ACHN (cell line): ENCODE measurements at places on chromosomes 7 and 10.
A peak's percentile ranks its signal among the peaks of the same experiment; 100 is the strongest.

DNA sequence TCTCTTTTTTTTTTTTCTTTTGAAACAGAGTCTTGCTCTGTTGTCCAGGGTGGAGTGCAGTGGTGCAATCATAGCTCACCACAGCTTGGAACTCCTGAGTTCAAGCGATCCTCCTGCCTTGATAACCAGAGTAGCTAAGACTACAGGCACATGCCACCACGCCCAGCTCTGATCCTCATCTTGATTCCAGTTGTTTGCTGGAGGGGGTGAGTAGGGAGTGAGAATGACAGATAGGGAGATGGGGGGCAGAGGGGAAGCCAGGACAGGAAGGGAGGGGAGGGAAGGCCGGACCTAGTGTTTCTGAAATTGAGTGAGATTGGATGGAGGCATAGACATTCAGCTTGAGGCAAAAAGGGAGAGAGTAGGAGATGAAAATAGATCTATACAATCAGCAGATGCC lies 25.2 kb upstream of the CPXM2 start:
- no peak for DNase-seq

- DNase-seq: no peak
Observed at GRCh38 chr10:8017277-8017676, 37.2 kb upstream of the GATA3 start.

DNA sequence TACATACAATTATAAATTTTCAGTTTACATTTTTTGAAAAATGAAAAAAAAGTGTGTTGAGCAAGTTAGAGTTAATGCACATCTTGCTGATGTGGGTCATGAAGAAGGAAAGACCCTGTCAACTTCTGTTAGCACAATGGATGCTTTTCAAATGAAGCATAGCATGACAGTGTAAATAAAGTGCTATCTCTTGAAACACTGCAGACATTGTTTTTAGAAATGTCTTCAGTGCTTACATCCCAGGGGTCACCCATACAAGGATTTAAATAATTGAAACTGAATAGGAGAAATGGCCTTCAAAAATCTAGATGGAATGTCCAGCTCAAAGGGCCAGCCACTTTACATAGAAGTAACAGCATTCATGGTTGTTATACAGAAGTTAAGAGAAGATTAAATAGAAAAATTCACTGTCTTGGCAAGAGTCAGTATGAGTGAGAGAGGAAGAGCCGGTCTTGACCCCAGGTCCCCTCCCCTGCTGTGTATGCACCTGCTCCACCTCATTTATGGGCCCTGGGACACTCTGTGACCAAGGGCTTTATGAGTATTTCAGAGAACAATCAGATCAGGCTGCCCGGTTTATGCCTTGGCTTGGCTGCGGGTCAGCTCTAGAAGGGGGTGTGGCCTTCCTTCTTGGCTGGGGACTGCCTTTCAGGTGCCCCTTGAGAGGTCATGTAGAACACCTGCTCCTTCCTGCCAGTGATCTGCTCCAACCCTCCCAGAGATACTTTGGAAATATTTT lies 237.7 kb upstream of the TMEM72 start:
- no peak for DNase-seq

DNA sequence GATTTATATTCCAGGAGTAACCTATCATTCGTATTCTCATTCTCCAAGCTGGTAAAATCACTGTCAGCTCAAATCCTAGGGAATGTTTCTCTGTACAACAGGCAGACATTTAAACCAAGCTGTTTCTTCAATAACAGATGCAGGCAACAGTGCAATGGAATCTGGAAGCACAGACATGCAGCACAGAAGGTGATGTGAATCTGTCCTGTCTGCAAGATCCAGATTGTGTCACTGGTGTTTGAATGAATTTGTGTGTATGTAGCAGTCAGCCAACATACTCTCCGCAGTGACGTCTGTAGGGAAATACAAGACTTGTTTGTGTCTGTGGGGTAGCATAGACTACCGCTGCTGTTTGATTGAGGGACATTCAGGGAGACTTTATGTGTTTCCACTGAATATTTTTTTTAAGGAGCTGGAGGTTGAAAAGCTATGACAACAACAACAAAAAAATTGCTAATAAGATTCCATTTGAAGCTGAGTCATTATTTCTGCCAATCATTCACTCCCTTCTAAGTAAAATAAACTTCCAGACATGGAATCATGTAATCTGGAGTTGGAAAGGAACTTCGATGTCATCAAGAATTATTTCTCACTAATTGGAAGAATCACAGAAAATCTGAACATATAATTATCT lies 122.9 kb upstream of the MYO3A start:
- DNase-seq: no peak

DNA sequence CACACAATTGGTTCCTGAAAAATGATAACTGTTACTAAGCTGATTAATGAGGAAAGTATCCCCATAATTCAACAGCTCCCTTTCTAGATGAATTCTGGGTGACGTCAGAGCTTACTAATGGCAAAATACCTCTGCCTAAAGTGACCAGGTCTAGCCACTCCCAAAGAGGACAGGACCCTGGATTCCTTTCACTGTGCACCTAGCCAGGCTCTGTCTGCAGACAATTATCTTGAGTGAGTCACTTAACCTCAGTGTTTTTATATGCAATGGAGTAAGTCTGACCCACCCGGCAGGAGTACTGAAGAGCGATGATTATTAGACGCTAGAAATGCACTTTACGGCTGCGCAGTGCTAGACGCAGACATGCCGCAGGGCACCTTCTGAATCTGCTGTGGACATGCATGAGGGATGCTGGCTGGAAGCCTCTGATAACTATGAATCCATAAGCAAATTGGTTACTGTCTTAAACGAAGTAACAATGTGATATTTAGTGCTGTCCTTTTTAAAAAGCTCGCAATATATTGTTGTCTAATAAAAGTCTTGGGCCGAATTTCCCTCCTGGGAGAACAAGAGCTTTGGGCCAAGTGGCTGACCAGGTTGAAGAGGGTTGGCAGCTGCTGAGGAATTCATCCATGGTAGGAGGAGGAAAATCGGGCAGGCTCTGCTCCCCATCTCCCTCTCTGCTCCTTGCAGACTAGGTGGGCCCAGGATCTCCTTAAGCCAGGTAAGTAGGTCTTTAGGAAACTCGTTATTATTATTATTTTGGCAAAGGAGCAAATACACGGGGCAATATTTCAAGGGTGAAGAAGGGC lies 4.6 kb upstream of the INPP5A start:
- DNase-seq: peak; percentile 84

- no peak for DNase-seq
Observed at GRCh38 chr7:34038816-34039470, 133.6 kb downstream of the BMPER start.

GRCh38 chr10:14032406-14032998 lies 298.2 kb downstream of the FRMD4A start:
- DNase-seq: no peak

GRCh38 chr7:67732898-67733297 lies 736.3 kb downstream of the TYW1 start:
- DNase-seq: no peak

DNA sequence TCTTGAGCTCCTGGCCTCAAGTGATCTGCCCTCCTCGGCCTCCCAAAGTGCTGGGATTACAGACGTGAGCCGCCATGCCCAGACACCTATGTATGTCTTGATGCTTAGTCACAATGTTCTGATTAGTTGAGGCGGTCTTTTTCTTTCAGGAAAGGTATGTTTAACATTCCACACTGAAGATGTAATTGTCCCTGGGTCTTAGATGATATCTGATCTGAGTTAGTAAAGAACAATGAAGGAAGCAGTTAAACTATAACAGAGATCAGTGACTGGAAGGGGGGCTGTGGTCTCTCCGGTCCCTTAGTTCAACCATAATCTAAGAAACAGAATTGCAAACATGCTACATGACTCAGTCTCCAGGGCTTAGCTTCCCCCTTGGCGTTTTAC lies 31.5 kb upstream of the SH2D4B start:
- DNase-seq: peak; percentile 94

DNA sequence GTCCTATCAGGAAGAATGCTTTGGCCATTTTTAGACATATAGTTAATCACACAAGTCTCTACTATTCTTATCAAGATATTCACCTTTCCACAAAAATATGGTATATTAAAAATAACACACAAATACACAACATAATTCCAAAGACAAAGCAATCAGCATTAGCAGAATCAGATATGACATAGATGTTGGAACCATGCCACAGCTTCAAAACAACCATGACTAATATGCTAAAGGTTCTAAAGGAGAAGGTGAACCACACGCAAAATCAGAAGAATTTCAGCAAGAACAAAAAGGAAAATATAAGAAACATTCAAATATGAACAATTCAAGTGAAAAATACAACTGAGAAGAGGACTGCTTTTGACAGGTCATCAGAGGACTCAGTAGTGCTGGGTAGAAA lies 670.2 kb upstream of the SORCS1 start:
- no peak for DNase-seq

DNA sequence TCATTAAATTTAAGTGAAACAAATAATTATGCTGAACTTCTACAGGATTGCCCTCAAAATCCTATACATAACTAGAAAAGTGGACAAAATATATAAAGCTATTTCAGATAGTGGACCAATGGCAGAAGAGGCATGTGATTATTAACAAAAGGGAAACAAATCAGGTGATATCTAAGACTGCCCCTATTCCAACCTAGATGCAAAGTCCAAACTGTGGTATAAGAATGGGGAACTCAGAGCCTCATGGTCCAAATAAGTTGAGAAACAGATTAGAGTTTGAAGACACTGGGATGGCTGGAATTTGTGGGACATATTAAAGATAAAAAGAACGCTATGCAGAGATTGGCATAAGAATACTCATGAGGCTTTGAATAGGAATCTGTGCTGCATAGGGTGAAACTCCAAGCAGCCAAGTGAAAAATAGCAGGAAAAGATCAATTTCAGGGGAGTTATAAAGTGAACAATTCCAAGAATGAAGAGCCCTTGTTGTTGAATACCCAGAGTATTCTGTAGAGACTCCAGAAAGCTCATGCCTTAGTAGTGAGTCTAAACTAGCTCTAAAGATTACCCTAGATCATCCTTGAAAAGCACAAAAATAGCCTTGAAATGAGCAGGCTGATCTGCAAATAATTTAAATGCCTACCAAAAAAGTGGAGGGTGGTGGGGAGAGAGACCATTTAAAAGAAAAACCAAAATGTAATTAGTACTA lies 152.4 kb downstream of the IMMP2L start:
- no peak for DNase-seq

DNA sequence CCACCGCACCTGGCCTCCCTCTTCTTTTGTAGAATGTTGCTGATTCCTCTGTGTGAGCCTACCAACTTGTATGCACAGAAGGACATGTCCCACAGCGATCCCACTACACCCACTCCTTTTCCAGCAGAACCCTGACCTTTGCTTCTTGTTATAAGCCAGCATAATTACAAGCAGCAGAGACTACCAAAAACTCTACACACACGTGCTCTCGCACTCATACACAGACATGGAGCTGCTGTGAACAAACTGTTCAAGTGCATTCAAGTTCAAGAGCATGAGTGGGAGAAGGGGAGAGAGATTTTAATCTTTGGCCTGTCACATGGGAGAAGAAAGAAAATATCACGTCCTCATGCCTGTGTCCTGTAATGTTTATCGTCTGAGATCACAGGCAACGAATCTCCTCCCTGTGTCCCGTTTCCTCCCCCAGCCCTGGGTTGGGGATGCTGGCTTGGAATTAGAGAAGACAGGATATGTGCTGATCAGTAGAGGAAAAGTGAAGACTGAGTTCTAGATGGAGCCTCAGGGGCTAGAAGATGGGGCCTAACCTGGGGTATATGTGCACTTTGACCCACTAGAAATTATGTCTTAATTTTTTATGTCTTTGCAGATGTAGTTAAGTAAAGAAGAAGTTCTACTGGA lies 79.6 kb downstream of the NHLRC2 start:
- no peak for DNase-seq

GRCh38 chr10:86642499-86642898 lies 11.8 kb upstream of the OPN4 start:
- DNase-seq: peak; percentile 11

- DNase-seq: no peak
Observed at GRCh38 chr10:26806557-26806956, 54.2 kb downstream of the ABI1 start.

DNA sequence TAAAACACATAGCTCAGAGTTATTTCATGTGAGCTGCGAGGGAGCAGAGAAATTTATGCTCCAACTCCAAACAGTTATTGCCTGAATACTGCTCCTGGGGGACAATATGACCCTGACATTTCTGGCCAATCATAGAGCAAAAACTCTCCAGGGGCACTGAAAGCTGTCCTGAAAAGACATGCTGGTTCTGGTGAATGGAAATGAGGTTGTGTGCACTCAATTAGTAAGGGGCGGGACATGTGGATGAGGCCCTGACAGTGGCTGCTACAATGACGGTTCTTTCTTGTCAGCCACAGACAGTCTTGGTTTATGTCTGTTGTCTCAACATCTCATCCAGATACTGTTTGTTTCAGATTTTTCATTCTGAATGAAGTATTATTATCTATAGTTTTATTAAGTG lies 151.8 kb downstream of the TWIST1 start:
- DNase-seq: no peak

GRCh38 chr7:115269486-115269885 lies 347.6 kb downstream of the MDFIC start:
- no peak for DNase-seq

DNA sequence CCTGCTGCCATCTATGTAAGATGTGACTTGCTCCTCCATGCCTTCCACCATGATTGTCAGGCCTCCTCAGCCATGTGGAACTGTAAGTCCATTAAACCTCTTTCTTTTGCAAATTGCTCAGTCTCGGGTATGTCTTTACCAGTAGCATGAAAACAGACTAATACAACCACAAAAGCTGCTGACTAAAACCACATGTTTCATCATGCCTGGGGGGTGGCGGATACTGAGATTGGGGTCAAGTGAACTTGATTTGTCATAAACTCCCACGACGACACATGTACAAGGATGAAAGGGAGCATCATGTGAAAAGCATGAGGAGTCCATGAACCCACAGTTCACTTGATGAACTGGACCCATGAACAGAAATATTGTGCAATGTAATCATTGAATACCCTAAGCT lies 134.9 kb upstream of the ANK3 start:
- DNase-seq: no peak

DNA sequence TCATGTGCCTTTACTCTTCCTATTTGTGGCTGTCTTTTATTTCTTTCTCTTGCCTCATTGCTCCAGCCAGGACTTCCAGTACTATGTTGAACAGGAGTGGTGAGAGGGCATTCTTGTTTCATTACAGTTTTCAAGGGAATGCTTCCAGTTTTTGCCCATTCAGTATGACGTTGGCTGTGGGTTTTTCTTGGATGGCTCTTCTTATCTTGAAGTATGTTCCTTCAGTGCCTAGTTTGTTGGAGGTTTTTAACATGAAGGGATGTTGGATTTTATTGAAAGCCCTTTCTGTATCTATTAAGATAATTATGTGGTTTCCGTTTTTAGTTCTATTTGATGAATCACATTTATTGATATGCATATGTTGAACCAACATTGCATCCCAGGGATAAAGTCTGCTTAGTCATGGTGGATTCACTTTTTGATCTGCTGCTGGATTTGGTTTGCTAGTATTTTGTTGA lies 96.8 kb downstream of the GLCCI1 start:
- no peak for DNase-seq
